Activated CD4-positive, alpha-beta T cell treated with anti-CD3 and anti-CD28 coated beads, Interleukin-2, amount 50 U/mL, for 24 hours (primary cell): ENCODE measurements at places on chromosomes 3 and 15.

GRCh38 chr3:52146811-52147210, 7.4 kb downstream of the POC1A start:
- DNase-seq, result no peak

DNA sequence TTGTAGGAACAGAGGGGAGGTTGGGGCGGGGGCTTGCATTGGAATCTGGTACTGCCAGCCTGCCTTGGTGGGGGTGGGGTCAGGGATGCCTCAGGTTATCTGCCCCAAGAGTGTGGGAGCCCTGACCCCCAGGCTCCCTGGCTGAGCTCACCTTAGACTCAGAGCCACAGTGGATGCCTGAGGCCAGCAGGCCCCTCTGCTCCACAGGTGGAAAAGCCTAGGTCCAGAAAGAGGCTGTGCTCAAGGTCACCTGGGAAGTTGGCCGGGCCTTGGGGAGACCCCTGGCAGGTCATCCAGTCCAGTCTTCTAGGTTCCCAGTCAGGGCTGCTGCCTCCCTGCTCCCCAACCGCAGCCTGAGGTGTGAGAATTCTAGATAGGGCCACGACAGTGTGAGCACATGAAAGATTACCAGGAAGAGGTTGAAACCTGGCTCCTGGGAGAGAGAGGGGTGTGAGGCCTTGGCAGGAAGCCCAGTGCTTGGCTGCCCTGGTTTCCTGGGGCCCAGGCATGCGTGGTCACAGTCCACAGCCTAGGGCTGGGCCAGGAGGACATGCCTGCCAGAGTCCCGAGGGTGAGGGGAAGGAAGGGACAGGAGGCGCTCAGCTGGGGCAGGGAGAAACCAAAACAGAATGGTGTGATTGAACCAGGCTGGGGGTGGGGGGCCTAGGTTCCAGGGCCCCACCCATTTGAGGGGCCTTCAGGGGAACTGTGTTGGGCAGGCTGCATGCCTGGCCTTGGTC, 4.9 kb downstream of the HDAC11 start:
- DNase-seq, result no peak

- DNase-seq, result no peak
These were observed 49.5 kb upstream of the CMSS1 start for GRCh38 chr3:99768126-99768525.

GRCh38 chr3:122183893-122184590, 574 bp downstream of the CASR start:
- no peak for DNase-seq

GRCh38 chr15:60667925-60668324, 189.0 kb upstream of the ICE2 start:
- no peak for DNase-seq

- no peak for DNase-seq
These were observed 481.7 kb upstream of the TGFBR2 start for GRCh38 chr3:30124435-30125370.

GRCh38 chr3:62975566-62975965, 100.3 kb upstream of the CADPS start:
- DNase-seq, result no peak

DNA sequence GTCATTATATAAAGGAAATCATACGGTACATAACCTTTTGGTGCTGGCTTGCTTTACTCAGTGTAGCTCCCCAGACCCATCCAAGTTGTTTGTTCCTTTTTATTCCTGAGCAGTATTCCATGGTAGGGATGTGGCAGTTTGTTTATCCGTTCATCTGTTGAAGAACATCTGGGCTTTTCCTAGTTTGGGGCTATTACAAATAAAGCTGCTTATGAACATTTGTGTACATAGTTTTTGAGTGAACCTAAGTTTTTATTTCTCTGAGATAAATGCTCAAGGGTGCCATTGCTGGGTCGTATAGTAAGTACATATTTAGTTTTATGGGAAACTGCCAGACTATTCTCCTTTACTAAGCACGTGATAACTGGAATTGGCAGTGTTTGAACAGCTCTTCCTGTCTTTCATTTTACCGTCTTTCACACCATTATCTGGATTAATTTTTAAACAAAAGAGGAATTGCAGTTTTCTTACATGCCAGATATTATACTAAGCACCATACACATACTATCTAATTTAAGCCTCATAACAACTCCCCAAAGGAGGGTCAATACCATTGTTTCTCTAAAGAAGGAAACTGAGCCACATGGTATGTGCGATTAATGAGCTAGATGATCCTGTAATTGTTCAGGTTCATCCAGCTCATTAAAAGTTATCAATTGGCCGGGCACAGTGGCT, 85.6 kb downstream of the PTPRG start:
- no peak for DNase-seq

DNA sequence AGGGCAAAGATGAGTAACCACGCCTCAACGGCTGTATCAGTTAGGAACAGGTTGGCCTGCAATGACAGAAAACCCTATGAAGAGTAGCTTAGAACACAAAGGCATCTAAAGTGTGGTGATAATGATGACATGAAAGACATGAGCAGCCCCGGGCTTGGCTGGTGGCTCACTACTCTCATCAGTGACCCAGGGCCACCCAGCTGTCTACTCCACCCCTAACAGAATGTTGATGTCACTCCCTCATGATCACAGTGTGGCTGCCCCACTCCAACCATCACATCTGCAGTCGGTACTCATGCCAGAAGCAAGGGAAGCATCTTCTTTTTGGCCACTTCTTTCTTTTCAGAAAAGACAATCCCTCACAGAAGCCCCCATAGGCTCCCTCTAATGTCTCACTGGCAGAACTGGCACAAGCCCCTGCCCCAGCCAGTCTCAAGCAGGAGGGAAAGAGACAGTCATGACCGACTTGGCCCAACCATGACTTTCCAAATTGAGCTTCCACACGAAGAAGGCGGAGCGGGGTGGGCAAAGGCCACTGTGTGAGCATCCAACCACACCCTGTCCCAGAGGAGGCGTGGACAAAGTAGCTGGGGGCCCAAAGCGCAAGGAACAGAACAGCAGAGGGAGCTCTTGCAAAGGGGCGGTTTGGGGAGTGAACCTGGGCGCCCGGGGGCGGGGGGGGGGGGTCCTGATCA, 72.0 kb upstream of the IQSEC1 start:
- DNase-seq, result no peak
